Hypothalamus (tissue), 51 donors: ENCODE measurements at places on chromosomes 4 and X.

DNA sequence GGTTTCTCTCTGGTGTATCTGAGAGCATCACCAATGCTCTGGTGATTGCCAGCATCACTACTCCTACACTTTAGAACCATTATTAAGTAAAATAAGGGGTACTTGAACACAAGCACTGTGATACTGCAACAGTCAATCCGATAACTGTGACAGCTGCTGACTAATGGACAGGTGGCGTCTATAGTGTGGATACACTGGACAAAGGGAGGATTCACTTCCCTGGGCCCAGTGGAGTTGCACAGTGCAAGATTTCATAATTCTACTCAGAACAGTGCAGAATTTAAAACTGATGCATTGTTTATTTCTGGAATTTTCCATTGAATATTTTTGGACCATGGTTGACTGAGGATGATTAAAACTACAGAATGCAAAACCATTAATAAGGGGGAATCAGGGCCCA is 97.8 kb downstream of the SHROOM3 start:
- no peak for DNase-seq

DNA sequence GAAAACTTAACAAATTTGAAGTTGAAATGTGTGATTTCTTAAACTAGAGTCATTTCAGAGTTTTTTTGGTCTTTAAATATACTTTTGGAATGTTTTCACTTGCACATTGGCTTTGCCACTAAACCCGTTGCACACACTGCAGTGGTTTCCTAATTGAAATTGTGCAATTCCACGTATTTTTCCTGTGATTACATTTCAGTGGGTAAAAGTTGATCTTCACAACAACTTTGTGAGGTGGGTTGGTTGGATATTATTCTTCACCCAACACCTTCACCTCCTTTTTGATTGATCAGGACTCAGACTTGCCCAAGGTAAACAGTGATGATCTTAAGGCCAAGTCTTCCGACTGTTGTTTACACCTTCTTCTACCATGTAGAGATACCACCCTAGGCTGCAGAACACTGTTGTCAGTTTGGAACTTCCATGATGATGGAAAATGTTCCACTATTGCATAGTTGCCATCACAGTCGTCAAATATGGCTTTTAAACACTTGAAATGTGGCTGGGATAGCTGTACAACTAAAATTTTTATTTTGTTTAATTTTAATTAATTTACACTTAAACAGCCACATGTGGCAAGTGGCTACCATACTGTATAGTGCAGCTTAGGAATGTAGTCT is 13.7 kb downstream of the SEPTIN11 start:
- DNase-seq, result no peak

- DNase-seq, result no peak
Measured at GRCh38 chr4:155119006-155119405, 89.4 kb upstream of the NPY2R start.

DNA sequence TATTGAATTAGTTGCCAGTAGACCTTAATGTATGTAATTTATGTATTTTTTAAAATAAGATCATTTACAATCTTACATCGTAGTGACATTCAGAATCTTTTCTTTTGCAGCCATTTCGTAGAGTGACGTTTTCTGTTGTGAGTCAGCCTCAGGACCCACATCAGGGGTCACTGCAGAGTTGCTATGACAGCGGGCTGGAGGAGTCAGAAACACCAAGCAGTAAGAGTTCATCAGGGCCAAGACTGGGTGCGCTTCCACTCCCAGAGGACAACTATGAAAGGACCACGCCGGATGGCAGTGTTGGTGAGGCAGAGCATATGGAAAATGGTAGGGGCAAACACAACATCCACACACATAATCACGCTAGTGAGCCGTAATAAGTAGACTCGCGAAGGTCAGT is 199.9 kb downstream of the PCDH7 start:
- DNase-seq, result no peak

GRCh38 chrX:16316331-16316730 is 149.1 kb downstream of the MAGEB17 start:
- DNase-seq, result no peak

DNA sequence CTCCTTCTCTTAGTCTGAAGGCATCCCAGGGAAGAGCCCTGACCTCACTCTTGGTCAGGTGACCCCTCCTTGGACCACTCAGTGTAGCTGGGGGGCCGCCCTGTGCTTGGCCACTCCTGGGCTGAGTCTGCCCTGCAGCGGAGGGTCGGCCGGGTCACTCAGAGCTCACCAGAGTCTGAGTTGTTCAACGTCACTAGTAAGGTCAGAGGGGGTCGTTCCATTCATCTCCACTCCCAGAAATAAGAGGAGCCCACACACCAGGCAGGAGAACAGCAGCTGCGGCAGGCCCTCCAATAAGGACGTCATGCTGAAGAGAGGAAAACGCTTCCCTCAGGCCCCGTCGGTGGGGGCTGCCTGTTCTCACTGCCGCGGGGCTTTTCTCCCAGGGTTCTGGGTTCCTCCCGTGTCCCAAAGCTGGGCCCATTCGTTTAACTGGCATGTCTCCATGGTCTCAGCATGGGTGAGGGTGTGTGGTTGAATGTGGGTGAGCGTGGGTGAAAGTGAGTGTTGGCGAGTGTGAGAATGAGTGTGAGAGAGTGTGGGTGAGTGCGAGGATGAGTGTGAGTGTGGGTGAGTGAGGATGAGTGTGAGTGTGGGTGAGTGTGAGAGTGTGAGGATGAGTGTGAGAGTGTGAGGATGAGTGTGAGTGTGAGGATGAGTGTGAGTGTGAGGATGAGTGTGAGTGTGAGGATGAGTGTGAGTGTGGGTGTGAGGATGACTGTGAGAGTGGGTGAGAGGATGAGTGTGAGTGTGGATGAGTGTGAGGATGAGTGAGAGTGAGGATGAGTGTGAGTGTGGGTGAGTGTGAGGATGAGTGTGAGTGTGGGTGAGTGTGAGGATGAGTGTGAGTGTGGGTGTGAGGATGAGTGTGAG is 47.7 kb downstream of the ING2 start:
- DNase-seq, result no peak

- no peak for DNase-seq
Measured at GRCh38 chr4:73070074-73070390, 516 bp upstream of the COX18 start.

GRCh38 chr4:2333916-2334644 is 72.2 kb upstream of the MXD4 start:
- no peak for DNase-seq

DNA sequence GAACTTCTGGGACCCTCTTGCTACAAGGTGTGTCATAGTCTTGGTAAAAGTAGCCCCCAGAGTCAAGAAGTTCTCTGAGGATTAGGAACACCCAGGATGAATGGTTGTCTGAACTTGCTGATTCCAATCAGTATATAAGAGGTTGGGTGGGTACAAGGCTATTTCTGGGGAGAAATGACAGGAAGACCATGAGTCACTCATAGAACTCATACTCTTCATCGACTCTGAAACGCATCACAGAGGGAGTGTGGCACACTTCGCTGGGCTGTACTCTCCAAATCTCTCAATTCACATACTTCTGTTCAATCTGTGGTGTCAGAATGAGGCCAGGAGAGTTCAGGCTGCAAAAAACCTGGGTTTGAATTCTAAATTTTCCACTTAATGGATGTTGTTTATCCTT is 193.2 kb upstream of the LEF1 start:
- no peak for DNase-seq

DNA sequence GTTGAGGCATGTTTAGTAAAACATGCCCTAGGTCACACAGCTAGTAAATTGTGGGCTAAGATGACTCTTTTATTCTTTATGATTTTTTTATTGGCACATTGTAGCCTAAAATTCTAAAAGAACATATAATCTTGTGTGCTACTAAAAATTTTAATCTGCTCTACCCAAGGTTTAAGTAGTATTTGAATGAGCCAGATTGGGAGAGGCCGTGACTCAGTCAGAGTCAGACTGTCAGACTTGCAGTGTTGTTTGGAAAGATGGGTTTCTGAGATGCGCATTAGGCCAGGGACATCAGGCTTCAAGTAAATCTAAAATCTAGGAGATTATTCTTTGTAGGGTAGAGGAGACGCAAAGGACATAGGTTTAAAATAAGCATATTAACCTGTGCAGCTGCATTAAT is 30.7 kb upstream of the TMPRSS11E start:
- DNase-seq, result no peak

DNA sequence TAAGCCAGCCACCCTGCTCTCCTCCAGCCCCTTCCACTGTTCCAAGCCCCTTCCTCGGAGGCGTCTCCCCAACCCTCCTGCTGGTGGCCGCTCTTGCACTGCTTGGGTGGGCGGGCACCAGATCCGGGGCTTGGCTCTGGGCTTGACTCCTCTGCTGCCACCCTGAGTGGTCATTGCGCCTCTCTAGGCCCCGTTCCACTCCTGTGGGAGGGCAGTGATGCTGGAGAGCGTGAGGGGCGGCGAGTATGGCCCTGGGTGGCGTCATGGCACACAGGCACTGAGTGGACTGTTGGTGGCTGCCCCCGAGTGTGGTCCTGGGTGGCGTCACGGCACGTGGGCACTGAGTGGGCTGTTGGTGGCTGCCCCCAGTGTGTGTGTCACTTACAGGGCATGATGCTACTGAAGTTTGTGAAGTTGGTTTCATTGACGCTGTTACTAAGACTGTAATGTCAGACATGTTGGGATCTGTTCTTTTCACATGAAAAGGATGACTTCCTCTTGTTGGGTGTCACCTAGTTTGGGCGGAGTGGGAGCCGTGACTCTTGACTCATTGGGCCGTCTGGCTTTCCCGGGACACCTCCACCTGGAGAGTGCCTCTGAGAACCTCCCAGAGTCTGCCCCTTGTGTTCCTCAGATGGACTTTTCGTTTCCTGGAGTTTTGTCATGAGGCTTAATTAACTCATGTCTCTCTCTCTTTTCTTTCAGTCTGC is 55.9 kb upstream of the HGFAC start:
- no peak for DNase-seq

GRCh38 chrX:70026112-70026850 is 23.5 kb downstream of the AWAT2 start:
- no peak for DNase-seq
